Upper lobe of left lung (tissue), 6 donors: ENCODE measurements at places on chromosomes 5 and 9.

DNA sequence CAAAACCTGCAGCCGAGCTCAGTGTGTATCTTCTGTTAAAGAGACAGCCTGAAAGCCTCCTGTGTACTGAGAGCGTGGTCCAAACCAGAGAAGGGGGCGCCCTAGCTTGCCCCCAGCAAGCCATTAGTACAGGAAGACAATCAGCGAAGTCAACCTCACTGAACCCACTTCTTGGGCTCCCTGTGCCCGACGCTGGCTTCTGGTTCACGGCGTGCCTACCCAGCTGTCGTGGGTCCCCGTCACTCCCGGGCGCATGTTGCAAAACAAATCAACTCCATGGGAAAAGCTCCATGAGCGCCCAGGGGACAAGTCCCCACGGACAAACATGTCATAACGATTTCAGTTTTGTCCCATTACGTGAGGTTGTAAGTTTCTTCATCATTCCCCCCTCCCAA lies 326.9 kb downstream of the SH3GL2 start:
- no peak for DNase-seq

GRCh38 chr5:73229271-73229670 lies 56.3 kb downstream of the TMEM174 start:
- DNase-seq: no peak

- DNase-seq: no peak
Measured at GRCh38 chr5:98309785-98310598, 463.5 kb upstream of the RGMB start.

DNA sequence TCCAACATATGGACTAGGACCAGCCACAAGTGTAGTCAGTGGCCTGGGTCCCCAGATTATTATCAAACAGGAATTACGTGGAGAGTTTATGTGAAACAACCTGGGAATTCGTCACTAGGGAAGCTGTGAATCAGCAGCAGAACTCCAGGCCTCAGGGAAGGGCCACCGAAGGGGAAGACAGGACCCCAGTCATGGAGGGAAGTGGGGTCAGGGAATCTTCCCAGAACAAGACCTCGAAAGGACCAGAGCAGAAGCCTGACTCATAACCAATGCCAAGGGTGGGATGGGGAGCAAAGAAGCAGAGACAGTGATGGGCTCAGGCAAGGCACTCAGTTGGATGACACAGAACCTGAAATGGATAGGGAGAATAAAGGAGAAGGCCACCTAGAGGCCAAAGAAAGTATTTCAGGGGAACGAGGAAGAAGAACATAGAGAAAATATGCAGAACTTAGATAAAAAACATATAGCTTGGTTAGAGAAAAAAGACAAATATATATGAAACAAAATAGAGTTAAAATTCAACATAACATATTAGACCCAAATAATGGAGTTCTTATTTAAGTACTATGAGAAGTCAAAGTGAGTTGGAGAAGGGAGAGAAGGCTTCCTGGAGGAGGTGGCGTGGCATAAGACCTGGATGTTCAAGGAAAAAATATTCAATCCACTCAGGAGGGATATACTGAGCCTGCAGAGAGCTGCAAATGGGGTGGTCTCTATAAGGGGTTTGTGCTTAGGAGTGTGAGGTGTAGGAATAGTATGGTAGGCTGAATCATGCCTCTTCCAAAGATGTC lies 66.7 kb upstream of the CAST start:
- no peak for DNase-seq

- DNase-seq: no peak
Measured at GRCh38 chr5:77844623-77845323, 68.6 kb upstream of the TBCA start.

GRCh38 chr9:120324996-120325642 lies 254.8 kb downstream of the CDK5RAP2 start:
- no peak for DNase-seq

- no peak for DNase-seq
Measured at GRCh38 chr9:4838189-4838546, 45.4 kb downstream of the RCL1 start.

DNA sequence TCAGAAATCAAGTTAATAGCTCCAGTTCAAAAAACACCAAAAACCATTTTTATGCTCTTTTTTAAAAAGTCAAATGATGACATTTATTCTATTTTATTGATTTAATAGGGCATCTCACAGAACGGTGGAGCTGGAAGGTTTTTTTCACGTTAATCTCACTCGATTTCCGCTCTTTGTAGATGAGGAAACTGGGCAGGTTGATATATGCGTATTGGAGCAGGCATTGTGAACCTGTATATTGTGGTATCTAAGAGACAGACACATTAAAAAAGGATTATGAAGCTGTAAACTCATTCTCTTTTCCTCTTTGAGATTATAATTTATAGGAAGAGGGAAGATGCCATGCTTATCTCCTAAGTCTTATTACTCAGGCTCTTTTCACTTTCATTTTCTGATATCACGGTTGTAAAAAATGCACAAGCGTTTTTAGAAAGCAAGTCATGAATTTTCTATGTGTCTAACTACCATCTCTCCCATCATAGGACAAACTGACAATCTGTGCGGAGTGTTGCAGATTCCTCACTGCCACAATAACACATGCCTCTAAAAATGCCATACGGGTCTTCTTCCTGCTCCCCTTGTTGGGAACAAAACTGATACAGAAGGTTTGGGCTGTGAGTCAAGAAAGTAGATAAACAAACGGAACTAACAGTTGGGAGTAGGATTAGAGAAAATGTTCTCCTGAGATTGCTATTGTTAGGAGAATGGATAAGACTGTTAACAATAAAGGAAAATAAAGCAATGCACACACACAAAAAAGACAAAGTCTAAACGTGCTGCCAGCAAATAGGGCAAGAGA lies 1997.7 kb downstream of the MAT2B start:
- no peak for DNase-seq

- DNase-seq: peak; percentile 45
Measured at GRCh38 chr9:126293522-126293889, 33.1 kb upstream of the MVB12B start.

DNA sequence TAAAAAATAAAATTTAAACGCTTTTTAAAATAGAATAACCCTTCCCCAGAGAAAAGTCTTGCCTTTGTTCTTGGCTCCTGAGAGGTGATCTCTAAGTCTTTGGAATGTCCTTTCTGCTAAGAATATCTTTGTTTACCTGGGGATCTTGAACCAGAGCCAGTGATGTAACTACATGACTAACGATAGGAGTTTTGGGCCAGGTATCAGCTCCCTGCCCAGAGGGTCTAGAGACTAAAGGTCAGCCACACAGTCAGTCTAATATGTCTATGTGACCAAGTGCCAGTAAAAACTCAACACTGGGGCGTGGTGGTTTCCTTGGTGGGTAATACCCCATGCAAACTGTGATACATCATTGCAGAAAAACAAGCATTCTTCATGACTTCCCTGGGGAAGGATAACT lies 1351.9 kb upstream of the C9orf72 start:
- no peak for DNase-seq

DNA sequence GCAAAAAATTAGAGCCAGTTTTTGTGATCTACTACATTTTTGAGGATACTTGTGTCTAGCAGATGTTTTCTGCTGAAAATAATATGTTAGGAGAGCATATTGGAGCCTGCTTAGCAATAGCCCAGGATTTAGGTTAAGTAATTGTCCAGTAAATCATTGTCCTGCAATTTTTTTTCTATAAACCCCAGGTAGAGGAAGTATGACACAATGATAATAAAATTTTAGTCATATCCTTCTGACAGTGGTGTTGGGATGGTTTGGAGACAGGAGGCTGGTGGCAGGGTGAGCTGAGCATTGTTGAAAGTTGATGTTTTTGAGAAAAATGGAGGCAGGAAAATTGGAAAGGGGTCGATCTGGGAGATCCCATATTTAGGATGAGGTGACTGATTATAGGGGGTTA lies 3.5 kb downstream of the SNCAIP start:
- no peak for DNase-seq

DNA sequence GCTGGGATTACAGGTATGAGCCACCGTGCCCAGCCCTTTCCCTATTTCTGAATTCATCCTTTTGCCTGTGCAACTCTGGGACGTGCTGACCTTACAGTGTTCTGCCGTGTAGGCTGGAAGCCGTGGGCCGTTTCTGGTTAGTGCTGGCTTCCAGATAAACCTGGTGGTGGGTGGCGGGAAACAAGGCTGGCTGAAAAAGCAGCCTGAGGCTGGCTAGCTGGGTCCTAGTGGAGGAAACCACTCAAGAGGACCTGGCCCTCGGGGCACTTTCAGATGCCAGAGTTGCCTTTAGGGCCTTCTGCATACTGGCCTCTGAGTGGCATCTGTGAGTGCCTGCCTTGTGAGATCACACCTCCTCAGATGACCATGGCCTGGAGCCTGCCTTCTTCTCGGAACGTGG lies 26.9 kb downstream of the GALNT12 start:
- DNase-seq: no peak

DNA sequence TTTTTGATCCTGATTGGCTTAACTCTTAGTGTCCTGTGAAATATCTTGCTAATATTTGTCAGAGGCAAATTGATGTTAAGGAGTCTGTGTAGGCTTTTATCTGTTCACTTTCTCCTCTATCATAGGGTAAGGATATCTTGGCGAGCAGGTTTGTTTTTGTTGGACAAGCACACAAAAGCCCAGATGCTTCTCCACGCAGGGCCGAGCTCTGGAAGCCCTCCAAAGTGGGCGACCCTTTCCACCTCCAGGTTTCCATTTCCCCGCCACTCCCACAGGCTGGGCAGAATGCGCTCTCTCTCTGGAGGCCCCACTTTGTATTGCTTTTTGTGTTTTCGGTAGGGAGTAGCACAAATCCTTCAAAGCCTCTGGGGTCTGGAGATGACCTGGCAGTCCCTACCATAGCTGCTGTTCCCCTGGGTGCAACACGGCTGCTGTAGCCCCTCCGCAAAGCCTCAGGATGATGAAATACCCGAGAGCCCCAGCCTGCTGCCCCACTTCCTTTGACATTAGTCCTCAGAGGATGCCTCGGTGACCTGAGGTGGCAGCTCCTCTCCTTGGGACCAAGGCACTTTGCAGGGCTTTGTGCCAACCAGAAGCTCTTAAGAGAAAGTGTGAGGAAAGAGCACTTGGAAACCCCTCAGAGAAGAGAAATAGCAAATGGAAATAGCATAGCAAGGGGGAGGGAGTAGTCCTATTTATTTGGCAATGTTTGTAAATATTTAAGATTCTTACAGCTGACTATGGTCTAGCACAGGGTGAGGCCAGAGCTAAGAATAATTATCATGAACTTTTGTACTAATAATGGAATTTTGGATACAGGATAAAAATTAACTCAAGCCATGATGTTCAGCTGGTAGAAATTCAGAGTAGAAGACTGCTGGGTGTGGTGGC lies 122.8 kb downstream of the ARHGEF28 start:
- DNase-seq: no peak

GRCh38 chr9:89427621-89428221 lies 70.2 kb downstream of the SEMA4D start:
- no peak for DNase-seq

DNA sequence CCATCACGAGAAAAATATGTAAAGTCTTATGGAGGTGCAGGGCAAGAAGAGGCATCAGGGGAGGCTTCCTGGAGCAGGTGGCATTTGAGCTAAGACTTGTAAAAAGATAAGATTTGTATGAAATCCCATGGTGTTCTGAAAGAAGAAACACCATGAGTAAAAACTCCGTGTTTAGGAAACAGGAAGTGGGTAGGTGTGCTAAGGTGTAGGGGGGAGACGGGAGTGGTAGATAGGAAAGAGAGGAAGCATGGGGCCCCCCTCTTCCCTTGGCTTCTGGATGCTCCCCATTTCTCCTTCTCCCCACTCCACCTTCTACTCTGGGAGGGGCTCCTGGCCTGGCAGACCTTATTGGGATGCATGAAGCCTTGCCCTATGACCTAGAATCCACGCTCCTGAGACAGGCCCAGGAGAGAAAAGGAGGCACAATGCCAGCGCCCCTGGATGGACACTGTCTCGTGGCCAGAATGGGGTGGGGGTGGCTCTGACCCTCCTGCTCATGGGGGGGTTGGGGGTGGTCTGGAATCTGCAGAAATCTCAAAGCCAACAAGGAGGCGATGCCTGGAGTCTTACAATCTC lies 103.6 kb downstream of the GTF3C4 start:
- DNase-seq: no peak

GRCh38 chr5:168583742-168584482 lies 4.7 kb upstream of the PANK3 start:
- DNase-seq: no peak

DNA sequence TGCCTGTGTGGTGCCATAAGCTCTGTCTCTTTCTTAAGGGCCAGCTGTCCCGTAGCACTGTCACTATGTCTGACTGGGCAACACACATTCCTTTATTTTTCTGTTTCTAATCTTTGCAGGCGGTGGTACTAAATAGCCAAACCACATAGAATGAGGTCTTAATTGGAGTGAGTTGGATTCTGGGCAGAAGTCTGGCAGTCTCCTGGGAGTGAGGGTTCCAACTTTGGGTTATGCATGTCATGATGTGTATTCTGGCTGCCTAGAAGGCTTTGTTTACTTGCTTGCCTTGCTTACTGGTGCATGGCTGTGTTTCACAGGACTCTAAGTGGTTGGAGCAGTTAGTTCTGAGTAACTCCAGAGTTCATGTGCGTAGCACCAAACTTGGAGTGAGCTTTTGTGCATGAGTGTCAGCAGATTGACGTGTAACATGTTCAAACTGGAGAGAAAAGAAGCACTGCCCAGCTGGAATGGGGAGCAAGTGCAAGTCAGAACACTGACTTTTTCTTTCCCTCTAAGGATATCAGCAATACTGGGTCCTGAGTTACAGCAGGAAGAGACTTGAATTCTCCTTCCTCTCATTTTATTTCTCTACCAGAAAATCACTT lies 185.8 kb downstream of the PCSK1 start:
- no peak for DNase-seq

DNA sequence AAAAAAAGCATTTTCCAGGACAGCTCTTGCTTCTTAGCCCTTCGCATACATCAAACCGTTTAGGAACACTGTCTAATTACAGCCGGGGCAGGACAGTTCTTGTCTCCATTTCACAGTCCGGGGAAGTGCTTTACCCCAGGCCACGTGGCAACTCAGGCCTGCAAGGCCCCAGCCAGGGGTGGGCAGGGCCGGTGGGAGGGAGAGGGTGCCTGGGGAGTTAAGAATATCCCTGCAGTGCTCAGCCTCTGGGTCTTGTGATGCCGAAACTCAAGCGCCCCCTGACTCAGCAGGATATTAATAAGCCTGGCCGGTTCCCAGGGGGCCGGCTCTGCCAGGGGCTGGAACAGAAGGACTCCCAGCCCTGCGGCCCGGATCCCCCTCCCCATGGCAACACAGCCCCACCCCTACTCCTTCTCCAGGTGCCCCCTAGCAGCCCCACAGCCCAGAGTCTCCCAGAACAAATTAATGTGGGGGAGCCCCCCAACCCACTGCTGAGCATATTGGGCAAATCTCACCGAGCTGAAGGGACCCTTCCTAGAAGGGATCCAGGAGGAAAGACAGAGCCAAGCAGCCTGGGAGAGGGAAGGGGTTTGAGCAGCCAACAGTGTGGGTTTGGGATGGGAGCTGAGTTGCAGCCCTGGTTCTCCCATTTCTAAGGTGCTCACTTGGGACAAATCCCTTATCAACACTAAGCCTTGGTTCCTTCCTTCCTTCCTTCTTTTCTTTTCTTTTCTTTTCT lies 45.3 kb downstream of the PLPP7 start:
- DNase-seq: no peak

GRCh38 chr5:179158556-179158955 lies 98.4 kb downstream of the ZNF354C start:
- DNase-seq: peak; percentile 10

- DNase-seq: no peak
Measured at GRCh38 chr5:116377276-116378006, 197.2 kb downstream of the SEMA6A start.

GRCh38 chr9:17291766-17292165 lies 156.9 kb downstream of the CNTLN start:
- no peak for DNase-seq
